Stimulated activated CD4-positive, alpha-beta T cell treated with anti-CD3 and anti-CD28 coated beads, Interleukin-4, amount 100 ng/mL, for 1 hour (primary cell): ENCODE measurements at places on chromosomes 12 and 14.

GRCh38 chr12:13105781-13106180 lies 2.3 kb upstream of the GSG1 start:
- DNase-seq = no peak

DNA sequence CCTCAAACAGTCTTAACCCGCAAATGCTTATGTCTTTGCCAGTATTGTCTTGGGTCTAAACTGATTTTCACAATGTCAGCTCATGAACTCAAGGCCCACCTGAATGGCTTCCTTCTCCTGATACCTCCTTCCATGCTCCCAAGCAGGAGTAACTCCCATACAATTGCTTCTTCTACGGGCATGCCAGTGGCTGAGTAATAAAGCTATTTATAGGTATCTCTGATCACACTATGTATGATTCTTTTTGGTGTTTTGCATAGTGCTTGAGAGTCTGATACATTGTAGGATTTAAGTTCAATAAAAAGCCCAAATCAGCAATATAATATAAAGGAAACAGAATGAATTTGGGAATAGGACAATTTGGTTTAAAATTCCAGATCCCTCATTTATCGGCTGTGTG lies 235.0 kb upstream of the DCN start:
- no peak for DNase-seq

DNA sequence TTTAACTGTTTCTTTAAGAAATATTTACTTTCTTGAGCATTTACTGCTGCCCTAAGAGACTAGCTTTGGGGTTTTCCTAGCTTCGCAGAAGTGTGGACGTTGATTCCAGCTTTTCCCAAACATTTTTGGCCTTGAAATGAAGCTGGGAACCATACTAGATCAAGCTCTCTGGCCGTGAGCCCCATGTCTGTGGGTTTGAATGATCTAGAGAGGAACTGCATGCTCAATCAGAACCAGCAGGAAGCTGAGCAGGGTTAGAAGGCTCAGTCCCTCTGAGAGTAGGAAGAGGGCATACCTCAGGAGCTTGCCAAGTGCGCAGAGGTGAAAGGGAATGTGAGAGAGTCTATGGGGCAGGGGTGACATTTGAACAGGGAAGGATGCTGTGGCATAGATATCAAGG lies 292.1 kb downstream of the CACNA1C start:
- DNase-seq = no peak

- no peak for DNase-seq
These were observed 40.7 kb downstream of the BCL11B start for GRCh38 chr14:99231161-99231849.

GRCh38 chr12:129312048-129312447 lies 458.8 kb downstream of the GLT1D1 start:
- DNase-seq = no peak

- DNase-seq = no peak
These were observed 874 bp upstream of the YARS2 start for GRCh38 chr12:32756476-32757066.

GRCh38 chr14:103882503-103883262 lies 35.3 kb upstream of the PPP1R13B start:
- no peak for DNase-seq

- no peak for DNase-seq
These were observed 934.4 kb downstream of the FLRT2 start for GRCh38 chr14:86464341-86464740.

GRCh38 chr12:91361864-91362263 lies 179.2 kb upstream of the DCN start:
- no peak for DNase-seq

DNA sequence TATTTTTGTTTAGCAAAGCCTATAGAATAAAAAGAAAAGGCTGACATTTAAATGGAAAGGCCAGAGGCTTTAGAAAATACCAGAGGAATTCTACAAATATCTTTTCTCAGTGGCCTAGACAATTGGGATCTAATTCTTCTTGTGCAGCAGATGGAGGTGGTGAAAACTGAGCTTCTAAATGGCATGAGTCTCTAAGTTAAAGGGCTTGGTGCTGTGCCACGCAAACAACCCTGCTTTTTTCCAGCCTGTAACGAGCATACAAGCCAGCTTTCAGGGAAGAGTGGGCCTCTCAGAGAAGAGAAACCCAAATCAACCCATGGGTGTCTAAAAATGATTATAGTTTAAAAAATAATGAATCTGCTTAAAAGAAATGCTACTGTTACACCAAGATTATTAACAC lies 237.9 kb upstream of the NAV3 start:
- DNase-seq = no peak

DNA sequence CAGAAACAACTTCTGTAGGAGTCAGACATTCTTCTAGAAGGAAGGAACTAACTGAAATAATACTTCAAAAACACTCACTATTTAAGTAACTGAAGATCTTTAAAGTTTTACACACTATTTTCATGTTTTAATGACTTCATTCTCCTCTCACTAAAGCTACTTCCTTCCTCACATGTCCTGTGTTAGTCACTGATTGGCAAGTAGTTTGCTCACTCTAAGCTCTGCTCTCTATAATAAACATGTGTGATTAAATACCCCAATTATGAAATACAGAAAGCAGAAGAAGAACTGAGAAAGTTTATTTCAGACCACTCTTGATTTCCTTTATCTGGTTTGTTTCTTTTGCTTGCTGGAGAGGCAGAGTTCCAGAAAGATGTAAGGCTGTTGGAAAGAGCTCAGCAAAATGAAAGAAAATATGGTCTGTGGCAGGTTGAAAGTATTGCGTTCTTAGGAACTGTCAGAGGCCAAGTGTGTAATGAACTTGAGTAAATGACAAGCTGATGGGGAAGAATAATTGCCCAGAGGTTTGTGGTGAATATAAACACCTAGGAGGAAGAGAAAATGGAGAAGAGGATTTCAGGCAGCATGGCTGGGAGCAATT lies 522.0 kb upstream of the SEL1L start:
- no peak for DNase-seq

DNA sequence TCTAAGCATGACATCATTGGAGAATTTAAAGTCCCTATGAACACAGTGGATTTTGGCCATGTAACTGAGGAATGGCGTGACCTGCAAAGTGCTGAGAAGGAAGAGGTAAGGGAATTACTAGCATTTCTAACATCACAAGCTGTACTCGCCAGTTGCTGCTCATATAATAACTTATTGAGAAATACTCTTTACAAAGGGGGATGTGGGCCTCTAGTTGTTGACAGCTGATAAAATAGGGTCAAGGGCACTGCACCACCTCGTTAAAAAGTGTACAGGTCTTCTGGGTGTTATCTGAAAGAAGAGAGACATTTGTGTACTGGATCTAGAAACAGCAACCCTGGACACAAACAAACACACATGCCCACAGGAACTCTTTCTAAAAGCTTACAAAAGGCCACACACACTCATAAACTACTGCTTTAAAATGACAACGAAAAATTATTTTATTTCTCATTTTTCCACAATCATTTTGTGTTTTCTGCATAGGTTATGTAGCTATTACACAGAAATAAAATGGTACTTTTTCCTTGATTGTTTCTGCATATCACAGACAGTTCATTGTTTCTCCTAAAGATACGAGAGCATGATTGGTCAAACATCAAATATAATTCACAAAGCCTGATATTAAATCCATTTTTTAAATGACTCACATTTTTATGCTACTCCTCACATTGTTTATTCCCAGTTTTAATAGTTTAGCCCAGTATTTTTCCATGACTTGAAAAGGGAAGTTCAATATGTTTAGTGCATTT lies 391.1 kb downstream of the PAWR start:
- no peak for DNase-seq

DNA sequence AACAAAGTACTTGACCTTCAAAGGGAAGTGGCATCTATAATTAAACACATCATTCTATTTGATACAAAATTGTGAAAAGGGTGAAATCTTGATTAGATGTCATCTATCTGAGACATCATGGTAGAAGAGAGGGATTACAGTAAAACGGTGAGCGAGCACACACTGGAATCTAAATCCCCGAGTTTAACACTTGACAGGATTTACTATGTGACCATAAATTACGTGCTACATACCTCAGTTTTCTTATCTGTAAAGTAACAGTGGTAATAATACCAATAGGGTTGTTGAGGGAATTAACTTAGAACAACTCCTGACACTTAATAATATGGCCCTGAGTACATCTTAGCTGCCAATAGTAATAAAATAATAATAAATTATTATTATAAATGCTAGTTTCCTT lies 13.3 kb downstream of the USP44 start:
- no peak for DNase-seq

GRCh38 chr14:27389402-27389801 lies 791.6 kb upstream of the NOVA1 start:
- DNase-seq = no peak

- DNase-seq = no peak
These were observed 123.3 kb upstream of the MED13L start for GRCh38 chr12:116400636-116401372.

DNA sequence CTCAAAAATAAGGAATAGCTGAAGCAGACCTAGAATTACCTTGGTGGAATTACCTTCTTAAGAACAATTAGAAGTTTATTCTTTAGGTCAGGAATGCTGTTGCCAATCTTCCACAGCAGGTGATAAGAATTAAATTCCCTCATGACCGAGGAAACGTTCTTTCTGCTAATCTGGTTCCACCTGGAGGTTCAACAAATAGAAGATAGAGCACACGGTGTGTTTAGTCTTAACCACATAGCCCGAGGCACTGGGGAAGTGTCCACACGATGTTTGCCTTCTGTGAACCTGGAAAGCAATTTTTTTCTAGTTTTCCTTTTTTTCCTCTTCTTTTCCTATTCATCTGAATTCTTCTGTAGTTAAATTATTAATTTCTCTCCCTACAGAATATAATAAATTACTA lies 906.9 kb downstream of the NRXN3 start:
- DNase-seq = no peak
